ENCODE measurements at places on chromosomes 4 and X. TPM values are rescaled to one million over a fixed set of nuclear protein-coding genes. Genes with fewer than 3 reads are reported as not detected.

GRCh38 chr4:184664445-184665210, 15.1 kb downstream of the PRIMPOL start:
- DNase-seq: peak; percentile 55
- H3K4me3 ChIP-seq: no peak overlapping the region
- H3K27ac ChIP-seq: no peak overlapping the region
- H3K27me3 ChIP-seq: no peaks in the 10 kb centered on the region
- no peaks in the 10 kb centered on the region for H3K36me3 ChIP-seq

DNA sequence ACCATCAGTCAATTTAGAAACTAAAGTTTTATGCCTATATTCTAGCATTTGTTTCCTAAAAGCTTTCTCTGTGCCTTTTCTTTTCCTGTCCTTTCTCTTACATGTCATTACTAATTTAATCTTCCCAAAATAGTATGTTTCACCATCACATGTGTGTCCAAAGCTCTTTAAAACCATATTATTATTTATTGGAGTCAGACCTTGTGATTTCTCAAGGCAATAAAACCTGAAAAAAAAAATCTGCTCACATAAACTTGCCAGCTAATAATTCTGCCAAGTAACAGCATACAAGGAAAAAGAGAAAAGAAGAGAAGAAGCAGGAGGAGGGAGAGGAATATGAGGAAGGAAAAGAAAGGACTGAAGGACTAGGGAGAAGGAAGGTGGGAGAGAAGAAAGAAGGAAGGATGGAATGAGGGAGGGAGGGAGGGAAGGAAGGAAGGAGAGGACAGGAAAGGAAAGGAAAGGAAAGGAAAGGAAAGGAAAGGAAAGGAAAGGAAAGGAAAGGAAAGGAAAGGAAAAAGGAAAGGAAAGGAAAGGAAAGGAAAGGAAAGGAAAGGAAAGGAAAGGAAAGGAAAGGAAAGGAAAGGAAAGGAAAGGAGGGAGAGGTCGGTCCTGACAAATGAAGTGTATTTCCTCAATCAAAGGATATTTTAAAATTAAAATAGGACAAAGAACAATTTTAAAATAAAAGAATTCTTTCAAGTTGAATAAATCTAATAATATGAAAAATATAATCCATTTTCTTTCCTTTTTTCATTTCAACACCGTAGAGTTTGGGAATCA, 57.4 kb downstream of the ANTXR2 start:
- no peaks in the 10 kb centered on the region for H3K4me1 ChIP-seq
- H3K27ac ChIP-seq: no peak overlapping the region
- no peak for DNase-seq
- H3K27me3 ChIP-seq: no peaks in the 10 kb centered on the region

DNA sequence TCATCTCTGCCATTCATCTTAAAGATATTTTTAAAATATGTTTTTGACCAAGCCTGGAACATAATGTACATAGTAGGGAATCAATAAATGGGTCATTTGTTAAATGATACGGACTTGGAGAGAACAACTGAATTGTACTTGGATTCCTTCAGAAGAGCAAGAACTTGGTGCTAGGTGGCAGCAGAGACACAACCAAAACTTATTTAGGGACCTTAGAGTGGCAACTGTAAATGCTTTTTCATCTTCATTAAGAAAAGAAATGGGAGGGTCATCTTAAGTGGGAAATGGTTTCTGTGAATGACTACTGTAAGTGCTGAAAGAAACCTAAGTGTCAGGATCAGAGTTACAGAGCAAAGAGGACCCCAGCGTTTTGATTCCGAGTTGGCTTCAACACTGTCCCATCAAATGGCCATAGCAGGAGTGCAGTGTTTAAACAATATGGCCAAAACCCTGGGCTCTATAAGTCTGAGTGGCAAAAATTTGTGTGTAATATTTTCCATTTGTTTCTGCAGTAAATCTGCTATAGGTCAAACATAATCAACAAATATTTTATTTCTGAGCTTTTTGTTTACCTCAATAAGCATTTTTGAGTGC, 213.6 kb downstream of the PALLD start:
- H3K36me3 ChIP-seq: no peaks in the 10 kb centered on the region
- no peaks in the 10 kb centered on the region for H3K4me1 ChIP-seq
- H3K27ac ChIP-seq: no peak overlapping the region
- DNase-seq: no peak
- H3K4me3 ChIP-seq: no peak overlapping the region

- H3K27me3 ChIP-seq: no peaks in the 10 kb centered on the region
- H3K36me3 ChIP-seq: no peaks in the 10 kb centered on the region
- no peaks in the 10 kb centered on the region for H3K4me1 ChIP-seq
Observed at GRCh38 chr4:104983615-104984179, 163.0 kb upstream of the TET2 start.

GRCh38 chr4:148114436-148114835, 327.8 kb downstream of the NR3C2 start:
- no peaks in the 10 kb centered on the region for H3K4me1 ChIP-seq
- H3K27ac ChIP-seq: no peak overlapping the region
- no peak overlapping the region for H3K4me3 ChIP-seq
- no peaks in the 10 kb centered on the region for H3K36me3 ChIP-seq

DNA sequence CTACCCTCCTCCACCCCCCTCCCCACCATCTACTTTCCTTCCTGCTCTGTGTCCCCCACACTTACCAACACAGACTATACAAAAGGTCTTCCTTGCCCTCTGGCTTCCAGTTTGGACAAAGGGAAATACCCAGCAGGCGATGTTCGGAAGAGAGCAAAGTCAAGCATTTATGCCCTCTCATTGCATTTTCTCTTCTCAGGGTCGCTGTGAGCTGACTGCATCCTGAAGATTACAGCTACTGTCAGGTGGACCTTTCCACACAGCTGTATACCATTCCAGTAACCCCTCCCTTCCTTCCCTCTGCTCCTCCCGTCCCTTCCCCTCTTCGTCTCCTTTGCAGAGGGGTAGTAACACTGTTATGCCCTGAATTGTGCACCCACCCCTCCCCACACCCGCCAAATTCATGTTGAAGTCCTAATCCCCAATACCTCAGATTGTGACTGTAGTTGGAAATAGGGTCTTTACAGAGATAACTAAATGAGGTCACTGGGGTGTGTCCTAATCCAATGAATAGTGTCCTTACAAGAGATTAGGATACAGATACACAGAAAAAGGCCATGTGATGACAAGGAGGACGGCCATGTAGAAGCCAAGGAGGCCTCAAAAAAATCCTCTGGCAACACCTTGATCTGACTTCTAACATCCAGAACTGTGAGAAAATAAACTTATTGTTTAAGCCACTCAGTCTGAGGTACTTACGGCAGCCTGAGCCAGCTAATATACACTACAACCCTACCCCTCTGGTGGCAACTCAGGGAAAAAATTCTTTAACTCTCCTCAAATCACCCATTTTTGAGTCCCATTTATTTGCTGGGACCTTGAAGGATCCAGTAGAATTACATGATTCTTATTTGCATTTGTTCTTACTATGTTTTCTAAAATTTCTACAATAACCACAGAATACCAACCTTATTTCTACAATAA, 11.7 kb downstream of the MORF4L2 start:
- no peak overlapping the region for H3K4me3 ChIP-seq
- H3K4me1 ChIP-seq: no peaks in the 10 kb centered on the region
- H3K27me3 ChIP-seq: no peaks in the 10 kb centered on the region
- peaks cover 39% of the 10 kb centered on the region for H3K36me3 ChIP-seq
- H3K27ac ChIP-seq: no peak overlapping the region
- DNase-seq: no peak

DNA sequence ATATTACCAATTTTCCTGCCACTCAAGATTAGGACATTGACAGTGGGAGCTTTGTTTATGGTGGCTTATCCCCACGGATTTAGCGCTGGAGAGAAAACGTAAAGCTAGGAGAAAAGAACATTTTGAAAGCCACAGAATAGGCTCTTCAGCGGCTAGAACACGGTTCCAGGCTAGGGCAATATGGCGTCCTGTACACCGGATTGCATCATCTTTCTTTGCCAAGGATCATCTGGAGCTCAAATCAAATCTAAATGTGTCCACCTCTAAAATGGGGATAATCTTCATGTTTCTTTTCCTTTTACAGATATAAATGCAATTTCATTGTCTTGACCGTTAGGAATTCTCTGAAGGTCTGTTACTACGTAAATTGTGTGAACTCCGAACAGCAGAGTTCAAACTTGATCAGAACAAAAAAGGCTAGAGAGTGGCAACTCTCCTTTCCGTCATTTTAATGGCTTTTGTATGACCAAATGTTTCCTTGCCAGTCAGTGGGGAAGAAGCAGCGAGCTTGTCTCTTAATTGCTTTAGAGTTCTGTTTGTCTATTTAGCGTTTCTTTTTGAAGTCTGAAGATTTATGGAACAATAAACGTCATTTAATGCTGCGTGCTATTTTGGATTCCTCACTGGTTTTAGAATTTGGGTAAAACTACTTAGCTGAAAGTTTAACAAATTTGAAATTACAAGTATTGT, 2.6 kb upstream of the WWC2 start:
- H3K27ac ChIP-seq: no peak overlapping the region
- 0 out of 2 replicates have a peak, but pooled peaks cover 6% of the 10 kb centered on the region for H3K4me1 ChIP-seq
- no peak for DNase-seq

GRCh38 chr4:45078201-45078600, 351.8 kb upstream of the GNPDA2 start:
- DNase-seq: no peak
- peaks cover 2% of the 10 kb centered on the region for H3K36me3 ChIP-seq
- no peaks in the 10 kb centered on the region for H3K4me1 ChIP-seq
- H3K4me3 ChIP-seq: no peak overlapping the region
- no peak overlapping the region for H3K27ac ChIP-seq
- H3K27me3 ChIP-seq: no peaks in the 10 kb centered on the region

DNA sequence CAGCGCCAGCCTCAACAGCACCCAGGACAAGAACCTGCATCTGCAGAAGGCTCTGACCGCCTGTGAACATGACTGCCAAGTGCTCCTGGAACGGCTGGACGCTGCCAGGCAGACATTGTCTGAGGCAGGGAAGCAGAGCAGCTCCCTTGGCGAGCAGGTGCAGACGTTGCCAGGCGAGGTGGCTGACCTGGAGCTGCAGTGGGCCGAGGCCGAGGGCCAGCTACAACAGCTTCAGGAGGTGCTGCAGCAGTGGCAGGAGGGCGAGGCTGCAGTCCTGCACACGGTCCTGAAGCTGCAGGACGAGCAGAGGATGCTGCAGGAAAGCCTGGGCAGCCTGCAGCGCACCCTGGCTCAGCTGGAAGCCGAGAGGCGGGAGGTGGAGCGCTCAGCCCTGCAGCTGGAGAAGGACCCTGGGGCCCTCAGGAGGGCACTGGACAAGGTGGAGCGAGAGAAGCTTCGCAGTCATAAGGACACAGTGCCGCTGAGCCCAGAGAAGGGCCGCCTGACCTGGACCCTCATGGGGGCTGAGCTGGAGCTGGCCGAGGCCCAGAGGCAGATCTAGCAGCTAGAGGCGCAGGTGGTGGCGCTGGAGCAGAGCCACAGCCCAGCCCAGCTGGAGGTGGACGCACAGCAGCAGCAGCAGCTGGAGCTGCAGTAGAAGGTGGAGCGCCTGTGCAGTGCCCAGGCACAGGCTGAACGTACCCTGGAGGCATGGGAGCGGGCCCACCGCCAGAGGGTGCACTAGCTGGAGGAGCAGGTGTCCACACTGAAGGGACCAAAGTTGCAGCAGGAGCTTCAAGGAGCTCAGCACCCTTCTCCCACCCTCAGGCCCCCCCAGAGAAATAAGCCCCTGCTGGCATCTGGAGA, 16.4 kb downstream of the SMIM10L2A start:
- no peak overlapping the region for H3K27ac ChIP-seq
- no peaks in the 10 kb centered on the region for H3K36me3 ChIP-seq
- DNase-seq: no peak
- H3K4me3 ChIP-seq: no peak overlapping the region

- H3K4me1 ChIP-seq: no peaks in the 10 kb centered on the region
- no peaks in the 10 kb centered on the region for H3K27me3 ChIP-seq
- H3K27ac ChIP-seq: no peak overlapping the region
Observed at GRCh38 chr4:15368856-15369255, 59.0 kb upstream of the C1QTNF7 start.

- no peak overlapping the region for H3K4me3 ChIP-seq
- no peaks in the 10 kb centered on the region for H3K27me3 ChIP-seq
- no peak overlapping the region for H3K27ac ChIP-seq
- DNase-seq: no peak
Observed at GRCh38 chr4:161907590-161907955, 256.2 kb downstream of the FSTL5 start.

DNA sequence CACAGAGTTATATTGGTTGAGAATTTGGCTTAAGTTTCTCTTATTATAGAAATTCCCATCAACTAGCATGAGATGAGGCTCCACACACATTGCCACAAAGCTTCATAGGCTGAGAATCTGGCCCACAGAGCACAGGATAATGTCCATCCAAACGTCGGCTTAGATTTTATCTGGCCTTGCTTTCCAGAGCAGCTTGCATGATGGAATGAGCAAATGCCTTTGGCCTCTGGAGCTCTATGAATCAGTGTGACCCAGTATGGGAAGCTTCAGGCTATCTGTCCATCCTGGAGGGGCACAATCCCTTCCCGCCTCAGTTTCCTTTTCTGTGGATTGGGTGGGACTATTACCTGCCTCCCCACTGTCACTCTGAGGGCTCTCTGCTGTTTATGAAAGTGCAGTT, 131.5 kb upstream of the NDP start:
- H3K27ac ChIP-seq: no peak overlapping the region
- peaks cover 12% of the 10 kb centered on the region for H3K36me3 ChIP-seq
- no peaks in the 10 kb centered on the region for H3K4me1 ChIP-seq
- H3K27me3 ChIP-seq: no peaks in the 10 kb centered on the region

GRCh38 chrX:19799319-19800182, 87.8 kb downstream of the SH3KBP1 start:
- no peak overlapping the region for H3K4me3 ChIP-seq
- no peaks in the 10 kb centered on the region for H3K27me3 ChIP-seq
- no peaks in the 10 kb centered on the region for H3K36me3 ChIP-seq
- H3K4me1 ChIP-seq: peaks cover 9% of the 10 kb centered on the region

DNA sequence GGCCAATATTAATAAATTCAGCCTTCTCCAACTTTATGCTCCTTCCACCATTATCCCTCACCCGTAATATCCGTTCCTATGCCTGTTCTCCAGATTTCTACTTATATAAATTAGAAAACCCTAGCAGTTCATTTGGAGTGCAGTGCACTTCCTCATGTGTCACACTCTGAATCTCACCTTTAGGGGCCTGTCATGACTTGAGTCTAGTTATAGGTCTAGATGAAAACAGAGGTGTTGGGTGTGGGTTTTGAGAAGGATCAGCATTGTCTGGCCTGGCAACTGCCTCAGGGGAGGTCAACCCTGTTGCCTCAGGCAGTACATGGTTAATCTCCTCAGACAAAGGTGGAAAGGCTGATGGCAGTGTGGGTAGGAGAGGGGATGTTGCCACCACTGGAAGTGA, 876.8 kb downstream of the FAT4 start:
- H3K4me3 ChIP-seq: no peak overlapping the region
- no peak overlapping the region for H3K27ac ChIP-seq
- no peak for DNase-seq
- H3K4me1 ChIP-seq: no peaks in the 10 kb centered on the region

GRCh38 chrX:118199997-118200396, 83.4 kb upstream of the KLHL13 start:
- no peaks in the 10 kb centered on the region for H3K4me1 ChIP-seq
- H3K27me3 ChIP-seq: no peaks in the 10 kb centered on the region
- no peak overlapping the region for H3K4me3 ChIP-seq
- H3K36me3 ChIP-seq: peaks cover 5% of the 10 kb centered on the region
- no peak for DNase-seq

Gene CD38
- total RNA-seq: 0.07 TPM

Gene OPHN1
- 1.5 TPM for total RNA-seq

Gene SATL1
- 0.31 TPM for total RNA-seq

All from H9 (cell line).